Stimulated activated CD8-positive, alpha-beta memory T cell treated with anti-CD3 and anti-CD28 coated beads, Interleukin-4, amount 100 ng/mL, for 1 hour (primary cell): ENCODE measurements at places on chromosomes 3 and 15.

- DNase-seq, result no peak
Observed at GRCh38 chr15:38680775-38681174, 116.2 kb upstream of the RASGRP1 start.

GRCh38 chr3:15647611-15648167 lies 46.1 kb downstream of the BTD start:
- peak; percentile 19 for DNase-seq

GRCh38 chr3:124132813-124133212 lies 140.9 kb upstream of the ROPN1 start:
- DNase-seq, result no peak

DNA sequence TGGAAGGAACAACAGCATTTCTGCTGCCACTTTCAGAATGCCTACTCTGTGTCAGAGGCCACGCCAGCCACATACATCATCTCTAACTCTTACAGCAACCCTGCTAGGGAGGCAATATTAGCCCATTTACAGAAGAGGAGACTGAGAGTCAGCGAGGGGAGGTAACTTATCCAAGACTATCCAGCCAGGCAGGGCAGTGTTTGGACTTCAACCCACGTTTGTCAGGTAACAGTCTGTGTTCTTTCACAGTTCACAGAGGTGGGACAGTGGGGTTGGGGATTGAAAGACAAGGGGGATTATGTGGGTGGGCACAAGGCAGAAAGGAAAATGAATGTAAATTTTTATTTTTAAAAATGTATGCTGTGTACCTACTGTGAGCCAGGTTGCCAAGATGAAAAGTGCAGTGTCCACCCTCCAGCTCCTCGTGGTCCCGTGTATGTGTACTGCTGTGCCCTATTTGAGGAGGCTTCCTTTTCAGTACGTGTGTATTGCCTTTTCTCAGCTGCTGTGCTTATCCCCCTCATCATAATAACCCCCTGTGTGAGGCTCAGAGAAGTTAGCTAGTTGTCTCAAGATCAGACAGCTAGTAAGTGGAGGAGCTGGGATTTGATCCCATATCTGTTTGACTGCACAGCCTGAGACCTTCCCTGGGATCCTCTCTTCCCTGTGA lies 16.5 kb upstream of the ATP2B2 start:
- DNase-seq, result no peak

GRCh38 chr3:32551496-32551895 lies 19.2 kb downstream of the DYNC1LI1 start:
- no peak for DNase-seq

GRCh38 chr3:126134219-126134975 lies 46.0 kb downstream of the ALDH1L1 start:
- DNase-seq, result peak; percentile 4

DNA sequence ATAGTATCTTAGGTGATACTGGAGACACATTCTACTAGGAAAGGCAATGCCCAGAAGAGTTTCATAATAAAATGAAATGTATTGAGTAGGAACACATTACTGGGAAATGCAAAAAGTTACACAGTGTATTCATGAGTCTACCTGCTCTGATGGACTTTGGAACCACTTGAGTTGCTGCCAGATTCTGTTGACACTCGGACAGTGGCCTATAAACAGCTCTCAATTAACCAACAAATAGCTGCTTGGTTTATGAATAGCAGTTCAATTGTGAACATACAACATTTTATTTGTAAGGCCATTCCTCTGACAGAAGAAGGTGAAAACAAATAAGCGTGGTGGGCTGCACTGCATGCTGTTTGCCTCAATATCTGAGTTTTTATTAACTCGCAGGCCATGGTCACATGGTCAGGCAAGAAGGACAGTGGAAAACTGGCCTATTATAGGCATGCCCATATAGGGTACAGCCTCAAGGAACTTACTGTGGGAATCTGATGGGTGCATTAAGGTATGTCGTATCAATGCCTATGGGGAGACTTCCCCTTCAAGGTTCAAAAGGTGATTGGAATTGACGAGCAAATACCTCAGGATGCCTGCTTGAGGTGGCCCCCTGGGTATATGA lies 66.2 kb downstream of the C3orf80 start:
- no peak for DNase-seq

DNA sequence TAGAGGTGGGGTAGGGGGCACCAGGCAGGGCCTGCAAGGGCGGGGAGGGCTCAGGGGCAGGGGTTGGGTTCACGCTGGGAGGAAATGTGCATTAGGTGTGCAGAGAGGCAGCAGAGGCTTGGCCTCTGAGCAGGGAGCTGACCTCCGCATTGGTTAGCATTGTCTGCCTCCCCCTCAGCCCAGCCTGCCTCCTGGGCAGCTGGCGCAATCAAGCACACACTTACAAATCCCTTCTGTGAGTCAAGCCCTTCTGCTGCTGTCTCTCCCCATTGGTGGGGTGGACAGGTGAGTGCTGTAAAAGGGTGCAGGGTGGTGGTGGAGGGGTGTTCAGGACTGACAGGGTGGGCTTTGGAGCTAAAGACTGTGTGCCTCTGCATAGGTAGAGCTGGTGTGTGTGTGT lies 9.3 kb downstream of the LOXL1 start:
- no peak for DNase-seq

GRCh38 chr3:59251869-59252268 lies 202.0 kb upstream of the CFAP20DC start:
- DNase-seq, result no peak

- no peak for DNase-seq
Observed at GRCh38 chr15:56774356-56774755, 41.0 kb upstream of the ZNF280D start.

DNA sequence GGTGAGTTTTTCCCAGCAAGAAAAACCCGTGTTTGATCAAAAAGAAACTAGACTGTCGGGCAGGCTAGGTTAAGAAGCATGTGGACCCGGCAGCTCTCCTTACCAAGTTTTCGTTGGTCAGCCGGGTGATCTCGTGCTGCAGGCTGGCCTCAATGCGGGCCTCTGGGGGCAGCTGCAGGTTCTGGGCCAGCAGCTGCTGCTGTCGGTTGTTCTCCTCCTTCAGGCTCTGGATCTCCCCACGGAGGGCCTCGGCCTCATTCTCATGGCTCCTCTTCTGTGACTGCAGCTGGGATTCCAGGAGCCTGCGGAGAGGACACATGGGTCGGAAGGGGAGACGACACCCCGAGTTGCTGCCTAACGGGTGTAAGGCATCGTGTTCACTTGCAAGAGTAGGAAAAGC lies 44.5 kb upstream of the MYO5C start:
- no peak for DNase-seq

- DNase-seq, result no peak
Observed at GRCh38 chr3:64399205-64399800, 174.0 kb upstream of the PRICKLE2 start.

GRCh38 chr15:68378595-68378994 lies 53.4 kb downstream of the ITGA11 start:
- DNase-seq, result no peak

DNA sequence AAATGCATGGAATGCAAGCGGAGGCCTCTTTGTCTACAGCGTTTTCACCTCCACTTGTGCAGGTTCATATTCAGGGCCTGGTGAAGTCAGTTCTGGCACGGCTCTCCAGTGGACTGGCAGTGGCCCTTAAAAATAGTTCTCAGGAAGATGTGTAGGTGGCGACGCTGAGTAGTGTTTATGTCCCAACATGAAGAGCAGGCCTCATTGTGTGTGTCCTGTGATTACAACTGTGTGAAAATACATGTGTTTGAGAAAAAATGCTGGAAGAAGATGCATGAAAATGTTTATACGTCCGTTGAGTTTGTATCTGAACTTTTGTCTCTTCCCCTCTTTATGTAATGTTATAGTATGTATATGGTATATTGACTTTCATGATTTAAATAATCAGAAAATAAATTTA lies 7.2 kb downstream of the LIPC start:
- no peak for DNase-seq

GRCh38 chr3:156812521-156813335 lies 13.4 kb upstream of the LEKR1 start:
- DNase-seq, result no peak

DNA sequence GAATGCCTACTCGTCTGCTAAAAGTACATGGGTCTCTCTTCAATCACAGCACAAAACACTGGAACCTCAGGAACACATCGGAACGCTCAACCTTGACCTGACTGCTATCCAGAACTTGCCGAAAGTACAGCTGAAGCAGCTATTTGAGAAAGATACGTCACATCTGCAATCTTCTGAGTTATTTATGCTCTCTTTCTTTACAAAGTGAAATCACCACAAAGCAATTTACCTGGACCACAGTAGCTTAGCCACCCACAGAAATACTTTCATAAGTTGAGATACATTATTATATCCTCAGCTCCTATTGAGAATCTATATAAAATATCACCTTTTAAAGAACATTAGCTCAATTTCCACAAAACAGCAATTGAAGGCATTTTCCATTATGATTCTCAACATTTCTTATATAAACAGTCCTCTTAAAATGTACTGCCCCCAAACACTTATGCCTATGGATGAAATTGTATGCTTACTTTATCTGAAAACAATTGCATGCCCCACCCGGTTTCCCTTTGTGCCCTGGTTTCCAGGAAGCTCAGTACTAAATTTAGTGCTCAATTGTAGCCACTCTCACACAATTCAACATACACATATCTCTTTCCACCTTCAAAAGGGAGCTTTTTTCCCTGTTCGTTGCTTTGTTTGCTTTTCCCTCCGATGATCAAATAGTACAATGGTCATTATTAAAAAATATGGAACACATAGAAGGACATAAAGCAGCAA lies 31.8 kb downstream of the HEG1 start:
- no peak for DNase-seq

- no peak for DNase-seq
Observed at GRCh38 chr15:75925440-75925839, 21.8 kb downstream of the FBXO22 start.

- no peak for DNase-seq
Observed at GRCh38 chr3:141052201-141053069, 1.3 kb downstream of the SPSB4 start.

DNA sequence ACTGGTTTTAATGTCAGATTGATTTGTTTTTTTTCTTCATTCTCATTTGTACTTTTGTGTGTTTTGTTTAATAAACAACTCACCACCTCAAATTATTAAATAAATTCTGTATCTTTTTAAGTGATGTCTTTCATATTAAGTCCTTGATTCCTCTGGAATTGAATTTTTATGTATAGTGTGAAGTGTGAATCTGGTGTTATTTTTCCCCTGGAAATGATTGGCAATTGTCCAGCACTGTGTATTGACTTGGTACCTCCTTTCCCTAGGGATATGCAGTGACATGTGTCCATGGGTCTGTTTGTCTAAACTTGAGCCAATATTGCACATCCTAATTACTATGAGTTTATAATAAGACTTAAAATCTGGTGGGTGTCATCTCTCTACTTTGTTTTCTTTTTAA lies 2.1 kb downstream of the RNU5B-1 start:
- DNase-seq, result no peak

DNA sequence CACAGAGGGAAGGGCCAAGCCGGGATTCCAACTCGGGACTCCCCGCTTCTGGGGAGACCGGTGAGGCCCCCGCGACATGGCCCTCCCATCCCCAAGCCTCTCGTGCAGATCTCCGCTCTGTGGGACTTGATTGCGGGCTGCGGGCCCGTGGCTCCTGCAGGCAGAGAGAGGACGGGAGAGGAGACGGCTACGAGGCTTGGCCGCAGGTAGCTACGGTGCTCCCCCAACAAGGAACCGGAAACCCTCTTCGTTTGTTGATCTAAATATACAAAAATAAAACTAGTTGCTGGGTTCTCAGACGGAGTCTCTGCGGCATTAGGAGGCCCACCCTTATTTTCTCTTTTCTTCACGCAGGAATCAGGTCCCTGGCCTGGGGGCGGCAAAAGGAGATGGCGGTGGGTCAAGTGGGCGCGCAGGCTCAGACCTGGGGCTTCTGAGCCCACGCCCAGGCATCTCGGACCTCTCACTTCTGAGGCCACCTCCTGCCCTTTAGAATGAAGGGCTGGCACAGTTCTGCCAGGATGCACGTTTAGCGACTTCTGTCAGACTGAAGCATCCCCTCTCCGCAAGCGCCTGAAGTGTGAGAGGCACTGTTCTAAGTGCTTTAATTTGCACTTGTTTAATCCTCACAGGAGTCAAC lies 10.9 kb downstream of the GNB5 start:
- no peak for DNase-seq

- no peak for DNase-seq
Observed at GRCh38 chr3:194744826-194745225, 59.1 kb downstream of the FAM43A start.

GRCh38 chr3:37898424-37898823 lies 36.7 kb downstream of the CTDSPL start:
- DNase-seq, result no peak

DNA sequence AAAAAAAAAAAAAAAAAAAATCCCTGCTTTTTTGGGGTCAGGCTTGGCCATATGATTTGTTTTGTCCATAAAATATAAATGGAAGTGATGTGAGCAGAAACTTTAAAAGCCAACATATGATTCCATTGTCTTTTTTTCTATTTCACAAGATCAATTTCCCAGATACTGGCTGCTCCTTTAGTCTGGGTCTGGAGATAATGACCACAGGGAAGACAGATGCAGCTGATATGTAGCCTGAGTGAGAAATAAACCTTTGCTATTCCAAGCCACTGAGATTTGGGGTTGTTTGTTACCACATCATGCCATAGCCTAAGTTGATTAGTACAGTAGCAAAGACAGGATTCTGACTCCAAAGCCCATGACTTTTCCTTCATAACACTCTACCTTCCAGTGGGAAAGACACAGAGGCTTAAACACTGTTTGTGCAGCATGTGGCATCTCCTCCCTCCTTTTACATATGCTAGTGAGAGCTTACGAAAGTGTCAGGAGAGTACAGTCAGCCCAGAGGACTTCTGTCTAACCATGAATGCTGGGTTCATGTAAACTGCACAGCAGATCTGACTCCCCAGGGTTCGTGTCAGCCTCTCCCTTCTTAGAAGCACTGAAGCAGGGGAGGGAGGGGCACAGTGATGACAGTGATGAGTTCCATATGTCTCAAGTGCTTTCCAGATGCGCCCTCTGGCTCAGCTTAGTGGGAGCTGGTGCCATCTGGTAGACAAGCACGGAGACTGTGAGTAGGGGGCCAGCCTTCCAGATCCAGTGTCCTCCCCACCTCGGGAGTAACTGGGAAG lies 36.7 kb upstream of the SLC7A14 start:
- DNase-seq, result no peak

DNA sequence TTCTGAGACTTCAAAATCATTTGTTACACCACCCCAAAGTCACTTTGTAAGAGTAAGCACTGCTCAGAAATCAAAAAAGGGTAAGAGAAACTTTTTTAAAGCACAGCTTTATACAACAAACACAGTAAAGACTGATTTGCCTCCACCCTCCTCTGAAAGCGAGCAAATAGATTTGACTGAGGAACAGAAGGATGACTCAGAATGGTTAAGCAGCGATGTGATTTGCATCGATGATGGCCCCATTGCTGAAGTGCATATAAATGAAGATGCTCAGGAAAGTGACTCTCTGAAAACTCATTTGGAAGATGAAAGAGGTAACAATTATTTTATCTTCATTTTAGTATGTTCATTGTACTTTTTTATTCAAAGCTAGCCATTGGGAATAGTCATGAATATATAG lies 32.6 kb downstream of the BLM start:
- DNase-seq, result no peak

- DNase-seq, result no peak
Observed at GRCh38 chr3:86973440-86973839, 17.5 kb downstream of the VGLL3 start.
